ENCODE measurements at places on chromosomes 5 and 9.

DNA sequence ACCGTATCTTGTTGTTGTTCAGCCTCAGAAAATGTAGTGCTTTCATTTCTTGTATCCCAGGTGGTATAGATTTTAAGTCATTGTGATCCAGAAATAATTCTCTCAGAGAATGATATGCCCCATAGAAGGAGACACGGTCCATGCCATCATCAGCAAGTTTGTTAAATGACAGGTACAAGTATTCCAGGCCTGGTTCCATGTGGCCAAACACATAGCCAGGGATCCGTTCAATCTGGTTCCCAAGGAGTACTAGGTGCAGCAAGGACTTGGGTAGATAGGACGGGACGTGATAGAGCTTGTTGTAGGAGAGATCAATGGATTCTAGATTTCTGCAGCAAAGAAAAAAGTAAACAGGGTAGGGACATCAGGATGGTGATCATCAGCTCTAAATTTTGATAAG lies 18.4 kb upstream of the ASPN start:
- no peak for DNase-seq

DNA sequence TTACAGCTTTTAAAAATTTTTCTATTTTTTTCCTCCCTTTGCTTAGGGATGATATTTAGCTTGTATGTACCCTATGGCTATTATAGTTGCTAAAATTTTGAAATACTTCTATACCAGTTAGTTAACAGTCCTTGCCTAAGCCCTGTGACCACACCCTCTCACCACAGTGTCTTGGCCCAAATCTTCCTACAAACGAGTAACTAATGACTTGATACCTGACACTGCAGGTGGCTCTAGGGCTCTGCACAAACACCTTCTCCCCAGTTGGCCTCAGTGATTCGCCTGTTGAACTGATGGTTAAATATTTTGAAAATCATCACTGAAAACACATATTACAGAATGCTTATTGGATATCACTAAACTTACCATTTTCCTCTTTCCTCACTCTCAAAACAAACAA lies 449.6 kb upstream of the CHD1 start:
- DNase-seq = no peak

DNA sequence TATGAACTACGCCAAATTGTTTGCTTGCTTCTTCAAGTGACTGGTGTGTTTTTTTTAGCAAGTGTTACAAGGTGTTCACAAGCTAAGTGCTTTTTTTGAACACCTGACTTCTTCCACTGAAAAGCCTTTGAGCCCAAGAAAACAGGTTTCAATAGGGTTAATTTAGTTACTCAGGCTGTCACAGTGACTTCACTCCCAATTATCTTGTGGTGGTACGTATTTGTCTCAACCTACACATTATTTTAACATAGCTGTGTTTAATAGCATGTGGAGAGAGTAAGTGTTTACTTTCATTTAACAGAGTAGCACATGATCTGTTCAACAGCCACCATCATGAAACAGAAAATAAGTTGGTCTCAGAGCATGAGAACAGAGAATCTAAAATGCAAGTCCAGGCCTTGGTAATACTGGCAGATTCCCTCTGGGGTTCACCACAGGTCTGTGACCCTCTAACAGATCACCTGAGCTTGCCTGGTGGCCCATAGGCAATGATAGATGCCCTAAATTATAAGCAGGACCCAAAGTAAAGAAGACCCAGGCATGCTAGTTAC lies 267.7 kb upstream of the SMARCA2 start:
- DNase-seq = no peak

- no peak for DNase-seq
Observed at GRCh38 chr5:139872851-139873794, 77.5 kb downstream of the PSD2 start.

DNA sequence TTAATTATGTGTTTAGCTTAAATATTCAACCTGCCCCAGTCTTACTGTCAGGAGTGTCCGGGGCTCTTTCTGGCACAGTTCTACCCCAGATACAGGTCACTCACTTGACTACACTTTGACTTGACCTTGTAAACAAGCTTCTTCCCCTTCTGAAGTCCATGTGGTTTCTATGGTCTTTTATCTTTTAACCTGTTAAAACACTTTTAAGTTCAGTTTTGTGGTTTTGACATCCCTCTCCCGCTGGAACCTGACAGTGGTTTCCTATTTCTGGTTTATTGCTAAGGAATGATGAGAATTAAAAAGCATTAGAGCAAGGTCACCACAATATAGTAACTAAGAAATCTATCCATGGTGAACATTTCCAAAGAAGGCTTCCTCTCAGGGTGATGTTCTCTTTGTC lies 300.1 kb downstream of the TMEM167A start:
- no peak for DNase-seq
